Activated CD4-positive, alpha-beta T cell treated with anti-CD3 and anti-CD28 coated beads, Interleukin-10, Interleukin-2, amounts not matched to agents 100 ng/mL and 50 ng/mL, durations not matched to agents 16 hours and 8 hours (primary cell): ENCODE measurements at places on chromosomes 1 and 21.
A peak's percentile ranks its signal among the peaks of the same experiment; 100 is the strongest.

DNA sequence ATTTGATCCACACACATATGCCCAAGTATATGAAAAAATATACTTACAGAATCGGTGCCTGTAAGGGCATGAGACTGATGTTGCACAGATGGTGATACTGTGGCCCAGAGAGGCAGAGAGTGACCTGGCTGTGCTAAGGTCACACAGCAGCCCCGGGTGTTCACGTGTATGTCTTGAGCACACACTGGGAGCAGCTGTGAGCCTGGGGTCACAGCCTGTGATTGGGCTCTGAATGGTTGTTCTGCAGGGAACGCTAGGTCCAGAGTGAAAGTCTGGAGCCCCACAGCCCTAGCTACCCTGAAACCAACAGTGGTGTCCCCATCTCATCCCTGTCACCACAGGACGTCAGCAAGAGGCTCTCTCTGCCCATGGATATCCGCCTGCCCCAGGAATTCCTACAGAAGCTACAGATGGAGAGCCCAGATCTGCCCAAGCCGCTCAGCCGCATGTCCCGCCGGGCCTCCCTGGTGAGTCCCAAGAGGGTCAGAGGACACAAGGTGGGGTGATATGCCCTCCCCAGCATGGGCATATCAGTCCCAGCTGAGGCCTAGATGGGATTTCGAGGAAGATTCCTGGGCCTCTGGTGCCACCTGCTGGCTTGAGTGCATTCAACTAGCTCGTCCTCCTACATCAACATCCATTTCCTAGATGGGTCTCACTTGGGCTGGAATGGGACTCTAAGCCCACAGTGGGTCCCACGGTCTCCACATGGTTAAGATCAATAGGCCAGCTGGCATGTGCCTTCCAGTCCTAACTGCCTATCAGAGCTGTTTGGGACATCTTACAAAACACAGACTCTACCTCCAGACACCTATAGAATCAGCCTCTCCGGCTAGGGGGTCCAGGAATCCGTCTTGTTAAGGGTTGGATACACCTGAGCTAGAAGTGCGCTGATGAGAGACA, 19.7 kb downstream of the CDK18 start:
- DNase-seq, result peak; percentile 71

GRCh38 chr1:216710055-216710454, 13.2 kb downstream of the ESRRG start:
- no peak for DNase-seq

DNA sequence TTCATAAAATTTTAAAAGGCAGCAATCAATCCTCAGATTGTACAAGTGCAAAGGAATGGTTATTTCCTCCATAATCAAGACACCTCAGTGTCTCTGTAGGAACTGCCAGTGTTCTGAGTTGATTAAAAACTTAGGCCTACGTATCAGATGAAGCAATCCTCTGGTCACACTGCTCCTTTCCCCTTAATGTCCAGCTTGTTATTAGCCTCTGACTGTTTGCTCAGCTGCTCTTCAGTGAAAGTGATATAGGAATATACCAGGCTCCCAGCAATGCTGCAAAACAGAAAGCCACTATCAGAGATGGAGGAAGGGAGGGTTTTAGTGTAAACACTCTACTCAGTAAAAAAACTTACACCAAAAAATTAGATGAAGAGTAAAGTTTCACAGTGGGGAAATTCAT, 49.8 kb downstream of the SLC35D1 start:
- DNase-seq, result no peak

- DNase-seq, result no peak
Measured at GRCh38 chr1:180961622-180962021, 48.9 kb downstream of the KIAA1614 start.

GRCh38 chr1:113109908-113110554, 37.0 kb downstream of the LRIG2 start:
- no peak for DNase-seq

DNA sequence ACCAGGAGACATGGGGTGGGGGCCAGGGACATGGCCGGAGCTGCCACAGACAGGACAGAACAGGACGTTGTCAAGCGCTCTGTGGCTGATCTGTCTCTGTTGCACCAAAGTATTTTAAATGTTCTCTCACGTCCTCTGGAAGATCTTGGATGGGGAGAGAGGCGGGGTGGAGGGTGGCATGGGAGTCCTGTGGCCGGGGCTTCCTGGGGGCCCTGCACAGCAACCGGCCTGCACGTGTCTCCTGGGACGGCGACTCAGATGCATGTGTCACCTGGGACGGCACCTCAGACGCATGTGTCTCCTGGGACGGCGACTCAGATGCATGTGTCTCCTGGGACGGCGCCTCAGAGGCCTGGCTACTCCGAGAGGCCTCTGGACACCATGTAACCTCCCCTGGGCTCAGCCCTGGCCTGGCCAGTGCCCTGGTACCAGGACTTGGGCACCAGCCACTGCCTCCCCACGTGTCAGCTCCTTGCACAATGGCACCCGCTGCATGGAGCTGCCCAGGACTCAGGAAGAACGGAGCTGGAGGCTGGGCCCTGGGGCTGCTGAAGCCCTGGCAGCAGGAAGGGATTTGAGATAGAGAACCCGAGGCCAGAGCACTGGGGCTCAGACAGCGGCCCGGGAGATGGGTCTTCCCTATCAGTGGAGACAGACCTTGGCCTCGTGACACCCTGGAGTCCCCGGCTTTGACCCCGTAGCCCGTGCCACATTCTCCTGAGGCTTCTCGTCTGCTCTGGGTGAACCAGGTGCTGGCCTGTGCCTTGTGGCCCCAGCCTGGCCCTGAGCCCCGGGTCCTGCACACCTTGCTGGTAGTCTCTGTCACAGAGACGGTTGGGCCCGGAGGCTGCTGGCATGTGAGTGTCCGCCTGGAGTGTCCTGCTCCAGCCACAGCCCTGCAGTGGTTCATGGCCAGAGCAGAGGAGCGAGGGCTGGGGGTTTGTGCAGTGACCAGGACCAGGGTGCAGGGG, 14.7 kb upstream of the SLC19A1 start:
- DNase-seq, result no peak

GRCh38 chr1:87426463-87427249, 98.0 kb downstream of the LMO4 start:
- DNase-seq, result no peak

DNA sequence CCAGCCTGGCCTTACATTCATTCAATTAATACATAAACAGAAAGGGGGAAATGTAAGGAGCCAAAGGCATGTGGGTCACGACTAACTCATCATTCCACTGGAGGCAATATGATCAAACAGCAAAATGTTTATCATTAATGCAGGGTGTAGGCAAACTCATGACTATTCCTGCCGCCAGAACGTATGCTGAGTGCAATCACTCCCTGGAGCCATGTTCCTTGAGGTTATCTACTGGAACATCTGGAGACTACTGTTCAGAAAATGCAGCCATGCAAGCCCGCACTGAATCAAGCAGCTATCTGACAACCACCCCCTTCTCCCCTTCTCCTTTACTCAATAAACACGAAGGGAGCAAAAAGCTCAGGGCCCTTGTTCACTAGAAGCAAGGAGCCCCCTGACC, 267.6 kb downstream of the COL11A1 start:
- DNase-seq, result no peak

DNA sequence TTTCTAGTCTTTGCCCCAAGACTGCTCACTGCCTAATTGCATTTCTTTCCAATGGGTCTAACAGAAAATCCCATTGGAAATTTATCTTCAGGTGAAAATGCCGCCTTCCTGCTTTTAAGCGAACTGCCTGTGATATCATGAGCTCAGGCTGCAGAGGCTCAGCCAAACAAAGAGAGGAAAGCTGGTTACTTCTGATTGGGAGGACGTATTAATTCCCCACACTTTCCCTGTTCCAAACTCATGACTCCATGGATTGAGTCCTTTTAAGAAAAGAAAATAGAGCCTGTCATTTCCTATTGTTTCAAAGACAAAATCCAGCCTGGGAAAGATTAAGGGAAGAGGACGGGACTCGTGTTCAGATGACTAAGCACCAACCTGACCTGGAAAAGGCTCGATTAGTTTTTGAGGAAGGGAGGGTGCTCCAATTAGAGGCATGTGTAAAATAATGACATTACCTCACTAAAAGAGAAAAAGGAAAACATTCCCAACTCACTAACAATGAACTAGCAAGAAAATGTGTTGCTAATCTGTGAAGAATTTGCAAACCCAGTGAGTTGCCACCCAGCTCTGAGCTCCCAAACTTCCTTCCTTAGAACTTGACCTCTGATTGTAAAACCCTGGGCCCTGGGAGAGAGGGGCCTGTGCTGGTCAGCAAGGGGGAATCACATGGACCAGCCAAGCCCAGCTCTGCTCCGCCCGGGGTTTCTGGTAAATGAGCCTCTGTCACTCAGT, 61.2 kb downstream of the TCP10L start:
- DNase-seq, result no peak

DNA sequence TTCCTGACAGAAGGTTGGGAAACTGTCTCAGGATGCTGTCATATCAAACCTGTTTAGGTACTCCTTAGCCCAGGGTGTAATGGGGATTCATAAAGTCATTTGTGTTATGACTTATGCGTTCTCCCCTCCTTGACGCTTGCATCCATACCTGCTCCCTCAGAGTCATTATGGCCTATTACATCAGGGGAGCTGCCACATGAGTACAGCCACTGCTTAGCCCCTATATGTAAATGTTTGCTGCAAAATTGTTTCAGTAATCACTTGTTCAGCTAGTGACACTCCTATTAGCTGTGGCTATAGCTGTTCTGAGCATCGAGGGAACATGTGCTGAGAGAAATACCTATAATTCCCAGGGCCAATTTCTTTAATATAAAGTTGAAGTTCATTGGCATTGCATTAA, 10.5 kb downstream of the NTNG1 start:
- no peak for DNase-seq

GRCh38 chr1:38129971-38130370, 83.4 kb upstream of the POU3F1 start:
- DNase-seq, result no peak

- DNase-seq, result no peak
Measured at GRCh38 chr1:156368157-156368658, 803 bp upstream of the RHBG start.

GRCh38 chr1:168340781-168341482, 60.3 kb downstream of the TBX19 start:
- DNase-seq, result peak; percentile 80

DNA sequence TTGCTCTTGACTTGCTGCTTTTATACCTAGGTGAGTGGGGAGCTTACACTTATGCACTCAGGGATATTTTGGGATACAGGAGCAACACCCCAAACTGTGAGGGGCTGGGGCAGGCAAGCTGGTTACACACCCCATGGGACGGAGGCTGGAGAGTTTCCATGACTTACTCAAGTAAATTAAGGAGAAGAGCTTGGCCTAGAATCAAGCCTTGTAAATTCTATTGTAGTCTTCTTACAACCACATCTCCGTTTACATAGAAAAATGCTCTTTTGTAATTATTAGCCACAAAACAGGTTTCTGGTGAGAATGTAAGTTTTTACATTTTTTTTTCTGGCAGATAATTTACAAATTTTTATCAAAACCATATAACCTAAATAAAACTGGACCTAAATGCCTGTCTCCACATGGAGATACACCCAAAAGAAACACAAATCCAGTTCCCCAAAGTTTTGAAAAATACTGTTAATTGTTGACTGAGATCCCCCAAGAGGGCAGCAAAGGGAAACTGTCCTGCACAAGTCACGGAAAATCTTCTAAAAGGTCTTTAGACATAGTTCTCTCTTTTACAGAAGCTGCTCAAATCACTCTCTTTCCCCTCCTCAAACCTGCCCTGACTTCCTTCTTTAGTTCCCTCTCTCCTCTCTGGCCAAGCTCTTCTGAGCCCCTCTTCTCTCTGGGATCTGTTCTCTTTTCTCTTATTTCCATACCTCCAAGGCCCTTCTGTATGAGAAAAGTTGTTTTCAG, 134.0 kb downstream of the HIVEP3 start:
- no peak for DNase-seq

GRCh38 chr21:43734928-43735229, 15.9 kb downstream of the PDXK start:
- no peak for DNase-seq

DNA sequence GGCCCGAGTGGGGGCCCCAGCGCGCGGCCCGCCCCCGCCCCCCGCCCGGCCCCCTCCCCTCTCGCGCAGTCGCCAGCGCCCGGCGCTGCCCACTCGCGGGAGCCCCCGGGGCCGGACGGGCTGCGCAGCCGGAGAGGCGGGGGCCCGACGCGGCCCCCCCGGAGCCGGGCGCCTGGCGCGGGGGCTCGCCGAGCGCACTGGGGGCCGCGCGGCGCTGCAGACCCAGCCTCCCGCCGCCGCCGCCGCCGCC, 146 bp upstream of the ZNF362 start:
- DNase-seq, result no peak

DNA sequence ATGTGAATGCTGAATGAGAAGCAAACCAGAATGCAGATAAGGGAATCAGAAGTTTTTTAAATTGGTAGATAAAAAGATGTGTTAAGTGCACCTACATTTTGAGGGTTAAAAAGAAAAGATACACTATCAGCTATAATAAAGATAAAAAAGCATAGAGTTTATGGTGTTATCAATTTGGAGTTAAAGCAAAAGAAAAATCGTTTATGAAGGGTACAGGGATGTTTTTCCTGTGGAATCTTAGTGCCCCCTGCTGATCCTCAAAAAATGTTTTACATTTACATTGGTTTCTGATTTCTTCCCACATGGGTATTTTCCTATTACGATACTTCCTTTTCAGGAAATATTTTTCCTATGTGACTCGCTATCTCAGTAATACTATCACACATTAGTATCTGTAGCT, 293.5 kb downstream of the MRPL39 start:
- no peak for DNase-seq

DNA sequence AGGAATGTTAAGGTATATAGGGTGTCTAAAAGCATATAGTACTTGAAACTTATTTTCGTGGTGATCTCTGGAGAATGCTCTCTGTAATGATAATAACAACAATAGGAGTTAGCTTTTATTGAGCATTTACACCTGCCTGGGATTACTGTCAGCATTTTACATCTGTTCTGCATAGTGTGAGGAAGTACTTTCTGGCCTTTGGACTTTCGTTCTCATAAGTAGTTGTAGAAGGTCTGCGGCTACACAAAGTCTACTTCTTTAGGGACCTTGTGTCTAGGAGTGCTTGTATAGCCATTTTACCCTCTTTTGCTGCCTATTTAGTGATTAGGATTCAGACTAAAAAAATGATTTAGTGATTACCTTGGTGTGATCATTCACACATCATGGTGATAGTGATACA, 103.6 kb upstream of the GPR52 start:
- no peak for DNase-seq

DNA sequence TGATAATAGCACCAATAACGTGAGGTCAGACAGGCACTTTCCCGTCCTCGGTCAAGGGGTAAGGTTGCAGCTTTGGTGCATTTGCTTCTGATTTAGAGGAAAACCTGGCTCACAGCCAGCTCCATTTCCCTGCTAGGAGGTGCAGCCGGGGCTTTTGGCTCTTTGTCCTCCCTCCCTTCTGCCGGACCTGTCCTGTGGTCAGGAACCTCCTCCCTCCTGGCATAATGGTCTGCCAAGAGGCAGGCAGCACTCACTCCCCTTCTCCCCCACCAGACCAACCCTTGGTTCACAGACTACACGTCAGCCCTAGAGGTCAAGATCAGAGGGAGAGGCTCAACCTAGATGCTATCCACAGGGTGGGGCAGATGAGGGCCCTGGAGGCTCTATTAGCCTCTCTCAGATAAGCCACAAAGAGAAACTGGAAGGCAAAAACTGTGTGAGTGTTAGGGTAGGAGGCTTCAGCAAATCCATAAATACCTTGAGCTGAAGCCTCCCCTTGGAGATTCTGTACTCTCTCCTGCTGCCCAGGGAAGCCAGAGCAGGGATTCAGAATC, 64.8 kb downstream of the PLXNA2 start:
- no peak for DNase-seq
